ENCODE measurements at places on chromosomes 13 and 19.

DNA sequence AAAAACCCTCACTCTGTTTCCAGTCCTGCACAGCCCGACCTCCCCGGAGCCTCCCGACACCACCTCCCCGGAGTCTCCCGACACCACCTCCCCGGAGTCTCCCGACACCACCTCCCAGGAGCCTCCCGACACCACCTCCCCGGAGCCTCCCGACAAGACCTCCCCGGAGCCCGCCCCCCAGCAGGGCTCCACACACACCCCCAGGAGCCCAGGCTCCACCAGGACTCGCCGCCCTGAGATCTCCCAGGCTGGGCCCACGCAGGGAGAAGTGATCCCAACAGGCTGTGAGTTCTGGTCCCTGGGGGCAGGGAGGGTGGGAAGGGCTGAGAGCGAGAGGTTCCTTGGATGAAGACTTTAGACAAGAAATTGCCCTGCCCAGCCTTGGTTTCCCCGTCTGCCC, 5.4 kb downstream of the MADCAM1 start:
- no peak for DNase-seq

DNA sequence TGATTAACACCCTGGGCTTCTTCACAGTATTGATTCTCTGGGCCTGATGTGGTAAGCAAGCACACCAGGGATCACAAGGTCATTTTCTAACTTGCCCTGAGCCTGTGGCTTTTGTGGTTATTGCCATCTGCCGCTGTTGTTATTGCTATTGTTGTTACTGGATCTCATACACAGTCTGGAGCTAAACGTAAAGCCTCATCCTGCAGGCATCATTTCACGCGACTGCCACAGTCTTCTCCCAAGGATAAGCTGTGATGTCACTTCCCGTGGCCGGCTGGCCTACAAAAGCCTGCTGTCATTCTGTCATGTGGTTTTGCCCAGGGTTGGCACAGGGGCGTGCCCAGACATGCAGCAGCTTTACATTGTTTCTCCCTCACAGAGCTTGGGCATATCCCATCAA, 154.0 kb upstream of the GPR12 start:
- no peak for DNase-seq

GRCh38 chr13:99806671-99807070, 164.9 kb downstream of the ZIC5 start:
- DNase-seq = no peak

DNA sequence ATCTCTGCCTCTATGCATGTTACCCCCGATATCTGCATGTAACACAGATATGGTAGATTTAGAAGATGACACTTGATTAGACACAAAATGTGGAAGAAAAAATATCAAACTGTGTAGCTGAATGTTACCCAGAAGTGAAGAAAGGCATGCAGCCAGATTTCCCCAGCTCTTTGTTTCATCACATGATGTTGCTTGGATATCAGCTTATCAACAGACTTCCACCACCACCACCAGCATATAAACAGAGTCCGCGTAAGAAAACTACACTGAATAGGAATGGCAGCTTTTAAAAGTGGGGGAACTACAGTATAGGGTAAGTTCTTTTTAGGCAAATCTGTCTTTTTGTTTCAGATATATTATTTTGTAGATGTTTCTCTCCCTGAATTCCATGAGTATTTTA, at the start of gene FAM216B:
TSS of gene FAM216B (plus strand) at position 233 of the 400 bp plus-strand sequence. CDS start 2,484 bp downstream, outside the sequence.
- no peak for DNase-seq

DNA sequence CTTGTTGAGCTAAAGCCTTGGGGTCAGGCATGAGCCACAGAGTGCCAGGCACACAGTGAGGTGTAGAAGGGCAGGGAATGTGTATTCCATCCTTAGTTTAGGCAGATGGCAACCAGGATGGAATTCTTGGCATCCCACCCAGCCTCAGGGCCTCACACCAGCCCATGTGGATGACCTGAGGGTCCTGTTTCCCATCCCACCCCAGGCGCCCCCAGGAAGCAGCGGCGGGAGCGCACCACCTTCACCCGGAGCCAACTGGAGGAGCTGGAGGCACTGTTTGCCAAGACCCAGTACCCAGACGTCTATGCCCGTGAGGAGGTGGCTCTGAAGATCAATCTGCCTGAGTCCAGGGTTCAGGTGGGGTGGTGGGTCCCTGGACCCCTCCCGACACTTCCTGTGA, 14.3 kb downstream of the CRX start:
- DNase-seq = no peak

DNA sequence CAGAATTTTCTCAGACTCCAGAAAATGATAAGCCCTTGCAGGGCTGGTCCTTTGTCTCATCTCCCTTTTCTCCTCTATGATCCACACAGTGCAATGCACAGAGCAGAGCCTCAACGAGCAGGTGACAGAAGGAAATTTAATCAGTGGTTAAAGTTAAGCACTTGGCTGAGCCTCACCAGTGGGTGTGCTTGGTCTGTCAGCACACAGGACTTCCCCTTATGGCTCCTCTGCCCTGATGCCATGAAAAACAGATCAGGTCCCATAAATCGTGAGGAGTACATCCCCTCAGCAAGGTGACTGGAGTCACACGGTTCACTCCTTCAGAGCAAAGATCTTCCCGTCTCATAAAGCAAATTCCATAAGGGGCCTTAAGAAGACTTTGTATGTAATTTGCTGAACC, 818.2 kb downstream of the UQCRFS1 start:
- DNase-seq = no peak

Data from fibroblast of skin of abdomen (primary cell).